ENCODE measurements at places on chromosomes 11 and 22.

- DNase-seq, result no peak
These were observed 304.2 kb downstream of the INSC start for GRCh38 chr11:15418921-15419320.

DNA sequence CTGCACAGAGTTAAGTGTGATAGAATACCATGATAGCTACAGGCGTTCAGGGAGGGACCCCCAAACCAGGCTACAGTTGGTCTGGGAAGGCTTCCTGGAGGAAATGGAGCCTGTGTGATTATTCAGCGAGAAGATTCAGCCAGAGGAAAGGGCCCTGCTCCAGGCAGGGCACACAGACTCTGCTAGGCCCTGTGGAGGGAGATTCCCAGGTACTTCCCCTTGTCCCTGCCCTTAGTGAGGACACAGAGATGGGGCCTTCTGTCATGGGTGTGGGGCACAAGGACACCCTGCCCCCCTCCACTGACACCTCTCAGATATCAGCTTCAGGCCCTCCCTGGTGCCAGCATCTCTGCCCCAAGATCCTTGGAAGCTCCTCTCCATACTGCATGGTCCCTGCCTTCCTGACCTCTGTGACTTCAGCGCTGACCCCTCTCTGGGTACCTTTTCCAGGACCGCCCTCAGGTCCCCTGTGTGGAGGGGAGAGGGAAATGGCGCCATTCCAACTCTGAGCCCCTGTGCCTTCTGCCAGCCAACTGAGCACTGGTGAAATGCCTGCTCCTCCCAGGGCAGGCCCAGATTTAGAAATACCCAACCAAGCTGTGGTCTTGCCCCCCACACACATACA lies 12.6 kb upstream of the POU2F3 start:
- DNase-seq, result no peak

- no peak for DNase-seq
These were observed 17.6 kb upstream of the NCR3LG1 start for GRCh38 chr11:17333799-17334586.

DNA sequence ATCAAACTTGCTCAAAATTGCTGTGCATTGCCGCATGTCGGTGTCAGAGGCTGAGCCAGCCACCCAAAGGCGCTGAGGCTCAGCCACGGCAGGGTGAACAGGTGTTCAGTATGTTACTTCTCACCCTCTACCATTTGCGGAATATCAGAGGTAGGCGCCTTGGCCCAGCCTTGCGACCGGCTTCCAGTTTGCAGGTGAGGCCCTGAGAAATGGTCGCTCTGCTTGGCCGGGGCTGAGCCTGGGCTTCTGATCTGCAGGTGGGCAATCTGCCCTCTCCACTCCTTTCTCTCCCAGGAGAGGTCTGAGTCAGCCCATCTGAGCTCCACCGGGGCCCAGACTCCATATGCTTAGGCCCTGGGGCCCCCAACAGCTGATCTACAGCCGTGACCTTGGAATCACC lies 71.0 kb downstream of the RPS6KA4 start:
- DNase-seq, result no peak

DNA sequence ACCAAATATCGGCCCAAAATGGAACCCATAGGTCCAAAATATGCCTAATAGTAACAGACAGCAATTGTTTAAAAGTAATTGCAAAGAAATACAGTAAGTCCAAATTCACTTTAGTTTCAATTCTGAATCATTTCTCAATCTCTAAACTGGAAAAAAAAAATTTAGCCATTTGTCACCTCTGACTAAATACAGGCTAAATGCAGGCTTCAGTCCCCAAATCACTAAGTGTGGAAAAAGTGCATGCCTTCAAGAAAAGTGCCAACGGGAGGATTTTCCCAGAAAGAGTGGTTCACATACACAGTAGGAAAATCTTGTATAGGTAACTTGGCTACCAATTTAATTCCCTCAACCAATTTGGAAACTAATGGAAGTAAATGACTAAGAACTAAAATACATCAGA lies 35.7 kb downstream of the SIK3 start:
- DNase-seq, result no peak

GRCh38 chr22:19992921-19993355 lies 23.7 kb downstream of the ARVCF start:
- DNase-seq, result peak; percentile 35

DNA sequence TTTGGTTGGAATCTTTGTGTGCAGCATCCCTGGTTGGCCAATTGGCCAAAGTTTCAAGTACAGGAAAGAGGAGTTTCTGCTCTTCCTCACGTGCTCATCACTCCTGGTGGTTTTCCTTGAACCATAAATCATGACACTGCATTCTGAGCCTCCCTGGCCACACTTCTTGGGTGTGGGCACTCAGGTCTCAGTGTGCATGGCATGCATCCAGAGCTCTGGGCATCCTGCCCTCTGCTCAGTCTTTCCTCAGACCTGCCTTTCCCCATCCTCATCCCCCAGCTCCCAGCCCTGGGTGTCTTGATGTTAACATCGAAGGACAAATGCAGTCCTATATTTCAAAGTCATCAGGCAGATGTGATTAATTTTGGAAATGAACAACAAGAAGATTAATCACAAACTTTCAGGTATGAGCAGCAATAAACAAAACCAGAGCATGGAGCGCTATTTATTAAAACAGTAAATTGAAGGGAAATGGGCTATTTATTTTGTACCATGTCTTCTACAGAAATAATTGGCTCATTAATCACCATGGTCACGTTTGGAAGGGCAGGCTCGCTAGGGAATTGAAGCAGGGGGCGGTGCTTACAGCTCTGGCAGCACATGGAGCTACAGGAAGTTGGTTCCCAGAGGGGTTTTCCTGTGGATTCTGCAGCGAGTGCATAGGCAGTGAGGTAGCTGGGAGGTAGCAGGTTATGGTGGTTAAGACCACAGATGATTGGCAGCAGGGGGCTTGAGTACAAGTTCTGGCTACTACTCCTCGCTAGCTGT lies 89.6 kb downstream of the CSNK2A3 start:
- no peak for DNase-seq

GRCh38 chr11:91394727-91395414 lies 829.7 kb upstream of the FAT3 start:
- DNase-seq, result peak; percentile 3

DNA sequence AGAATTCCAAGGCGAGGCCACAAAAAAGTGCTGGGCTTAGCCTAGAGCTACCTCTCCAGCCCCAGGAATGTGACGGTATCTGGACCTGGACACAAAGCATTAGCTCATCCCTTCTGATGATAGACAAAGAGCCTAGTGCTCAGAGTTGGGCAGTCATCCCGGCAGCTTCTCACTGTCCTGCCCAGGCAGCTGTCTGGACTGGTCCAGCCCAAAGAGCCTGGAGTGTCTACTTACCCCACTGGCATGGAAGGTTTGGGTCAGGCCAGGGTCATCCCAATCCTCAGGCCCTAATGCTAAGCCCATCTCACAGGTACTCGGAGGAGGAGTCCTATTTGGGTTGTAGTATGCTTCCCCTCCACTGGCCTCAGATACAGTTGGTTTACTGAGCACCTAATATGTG lies 31.0 kb downstream of the NAV2 start:
- DNase-seq, result no peak

- DNase-seq, result no peak
These were observed 43.2 kb upstream of the FADD start for GRCh38 chr11:70159627-70160570.

DNA sequence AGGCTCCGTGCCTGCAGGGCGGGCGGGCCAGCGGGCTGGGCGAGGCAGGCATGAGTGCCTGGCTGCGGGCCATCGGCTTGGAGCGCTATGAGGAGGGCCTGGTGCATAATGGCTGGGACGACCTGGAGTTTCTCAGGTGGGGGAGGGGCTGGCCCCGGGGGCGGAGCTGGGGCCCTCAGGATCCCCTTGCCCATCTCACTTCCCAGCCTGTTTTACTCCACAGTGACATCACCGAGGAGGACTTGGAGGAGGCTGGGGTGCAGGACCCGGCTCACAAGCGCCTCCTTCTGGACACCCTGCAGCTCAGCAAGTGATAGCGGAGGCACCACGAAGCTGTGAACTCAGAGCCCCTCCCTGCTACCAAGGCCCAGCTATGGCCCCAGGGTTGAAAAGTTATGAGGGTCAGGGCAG lies 5.9 kb downstream of the PHOX2A start:
- DNase-seq, result peak; percentile 61

GRCh38 chr11:59000003-59000402 lies 60.7 kb downstream of the GLYATL1 start:
- DNase-seq, result no peak

- DNase-seq, result no peak
These were observed 24.3 kb downstream of the CD6 start for GRCh38 chr11:60995798-60996197.

DNA sequence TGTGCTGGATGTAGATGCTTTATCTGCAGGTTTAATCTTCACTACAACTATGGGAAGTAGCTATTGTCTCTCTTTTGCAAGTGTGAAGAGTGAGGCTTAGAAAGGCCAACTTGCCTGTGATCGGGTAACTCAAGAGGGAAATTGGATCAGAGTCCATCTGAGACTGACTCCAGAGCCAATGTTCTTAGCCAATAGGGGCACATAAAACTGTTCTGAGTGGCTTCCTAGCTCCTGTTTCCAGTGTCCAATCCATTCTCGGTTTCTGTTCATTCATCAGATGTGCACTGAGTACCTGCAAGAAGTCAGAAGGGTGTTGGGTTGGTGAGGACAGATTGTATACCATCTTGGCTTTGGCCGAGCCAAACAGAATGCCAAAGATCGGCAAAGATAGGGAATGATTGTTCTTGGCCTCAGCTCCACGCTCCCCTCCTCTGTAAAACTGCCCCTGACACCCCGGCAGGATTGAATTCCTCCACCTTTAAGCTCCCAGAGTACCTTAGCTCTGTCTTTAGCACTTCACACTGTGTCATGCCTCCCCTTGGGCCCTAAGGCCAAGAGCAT lies 100.0 kb downstream of the PTPRJ start:
- no peak for DNase-seq

DNA sequence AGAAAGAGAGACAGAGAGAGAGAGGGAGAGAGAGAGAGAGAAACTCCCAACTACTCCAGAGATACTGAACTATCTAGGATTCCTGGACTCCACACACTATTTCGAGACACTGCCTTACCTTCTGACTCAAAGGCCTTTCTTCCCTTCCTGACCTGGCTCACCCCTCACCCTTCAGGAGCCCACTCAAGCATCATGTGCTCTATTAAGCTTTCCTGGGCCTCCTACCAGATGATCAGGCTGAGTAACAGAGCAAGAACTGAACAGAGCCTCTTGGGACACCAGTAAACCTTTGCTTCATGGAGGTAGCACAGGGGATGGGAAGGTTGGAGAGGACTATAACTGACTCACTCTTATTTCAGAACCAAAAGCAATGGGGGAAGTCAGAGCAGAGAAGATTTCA lies 31.4 kb downstream of the PLEKHA7 start:
- peak; percentile 6 for DNase-seq

DNA sequence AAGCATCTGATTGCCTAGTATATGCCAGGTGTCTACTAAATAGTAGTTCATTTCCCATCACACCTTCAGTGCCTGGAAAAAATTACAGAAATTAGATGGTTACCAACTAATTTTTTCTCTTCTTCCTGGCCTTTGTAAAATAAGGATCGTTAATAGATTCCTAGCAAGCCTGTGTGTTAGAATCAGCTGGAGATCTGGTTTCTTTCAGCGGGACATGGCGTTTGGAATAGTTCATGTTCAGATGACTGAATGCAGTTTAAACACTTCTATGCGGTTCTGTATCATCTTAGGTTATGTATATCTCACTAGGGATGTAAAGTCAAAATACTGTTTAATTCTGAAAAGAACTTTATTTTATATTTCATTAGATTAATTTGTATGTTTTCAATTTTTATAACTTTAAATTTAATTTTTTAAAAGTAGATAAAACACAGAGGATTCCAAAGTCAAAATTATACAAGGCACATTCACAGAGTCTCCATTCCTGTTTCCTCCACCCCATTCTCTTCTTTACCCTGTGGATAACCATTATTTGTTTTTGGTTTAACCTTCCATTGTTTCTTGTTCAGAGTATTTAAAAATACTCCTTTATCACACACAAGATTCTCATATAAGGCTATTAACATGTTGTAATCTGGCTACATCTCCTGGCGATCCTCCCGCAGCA lies 132.8 kb downstream of the ATXN10 start:
- DNase-seq, result no peak

DNA sequence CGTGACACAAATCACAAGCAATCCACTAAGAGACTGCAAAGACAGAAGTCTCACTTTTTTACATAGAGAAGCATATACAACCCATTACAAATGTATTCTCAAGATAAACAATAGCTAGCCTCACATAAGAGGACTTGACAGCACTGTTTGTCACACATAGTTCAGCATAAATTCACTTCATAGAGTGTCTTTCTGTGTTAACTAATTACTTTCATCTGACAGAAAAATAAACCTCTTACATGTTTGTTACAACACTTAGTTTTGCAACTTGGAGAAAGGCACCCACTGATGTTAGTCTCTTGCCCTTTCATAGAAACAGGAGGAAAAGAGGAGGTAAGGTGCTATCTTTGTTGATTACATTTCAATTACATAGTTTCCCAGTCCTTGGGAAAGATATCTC lies 2221.9 kb upstream of the RAG2 start:
- no peak for DNase-seq

DNA sequence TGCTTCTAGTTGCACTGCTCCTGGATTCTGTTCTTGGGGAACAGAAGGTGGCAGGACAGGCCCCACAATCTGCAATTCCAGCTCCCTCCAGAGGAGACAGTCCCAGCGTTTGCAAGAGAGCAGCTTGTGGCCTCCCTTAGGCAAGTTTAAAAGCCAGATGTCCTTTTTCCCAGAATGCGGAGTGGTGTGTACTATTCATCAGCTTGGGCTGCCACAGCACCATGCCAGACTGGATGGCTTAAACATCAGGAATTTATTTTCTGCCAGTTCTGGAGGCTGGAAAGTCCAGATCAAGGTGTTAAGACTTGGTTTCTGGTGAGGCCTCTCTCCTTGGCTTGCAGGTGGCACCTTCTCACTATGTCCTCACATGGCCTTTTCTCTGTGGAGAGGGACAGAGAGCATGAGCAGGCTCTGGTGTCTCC lies 11.7 kb downstream of the MIAT start:
- DNase-seq, result peak; percentile 3

DNA sequence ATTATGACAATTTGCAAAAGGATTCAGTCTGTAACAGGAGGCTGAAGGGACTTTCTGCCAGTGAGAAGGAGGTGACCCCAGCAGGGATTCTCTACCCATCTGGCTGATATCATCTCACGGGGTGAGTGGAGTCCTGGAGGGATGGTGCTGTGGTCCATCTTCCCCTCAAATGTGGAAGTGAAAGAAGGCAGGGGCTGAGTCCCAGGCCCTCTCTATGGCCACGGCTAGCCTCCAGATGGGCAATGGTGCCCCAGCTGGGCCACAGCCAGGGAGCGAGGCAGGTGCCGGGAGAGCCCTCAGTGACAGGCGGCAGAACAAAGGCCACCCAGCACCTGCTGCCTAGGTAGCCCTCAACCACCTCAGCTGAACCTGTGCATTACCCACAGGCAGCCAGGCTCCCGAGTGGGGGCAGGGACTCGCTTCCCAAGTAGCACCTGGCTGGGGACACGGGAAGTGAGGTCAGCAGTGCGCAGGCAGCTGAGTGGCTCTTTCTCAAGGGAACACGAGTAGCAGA lies 6.7 kb downstream of the NECTIN1 start:
- DNase-seq, result no peak

DNA sequence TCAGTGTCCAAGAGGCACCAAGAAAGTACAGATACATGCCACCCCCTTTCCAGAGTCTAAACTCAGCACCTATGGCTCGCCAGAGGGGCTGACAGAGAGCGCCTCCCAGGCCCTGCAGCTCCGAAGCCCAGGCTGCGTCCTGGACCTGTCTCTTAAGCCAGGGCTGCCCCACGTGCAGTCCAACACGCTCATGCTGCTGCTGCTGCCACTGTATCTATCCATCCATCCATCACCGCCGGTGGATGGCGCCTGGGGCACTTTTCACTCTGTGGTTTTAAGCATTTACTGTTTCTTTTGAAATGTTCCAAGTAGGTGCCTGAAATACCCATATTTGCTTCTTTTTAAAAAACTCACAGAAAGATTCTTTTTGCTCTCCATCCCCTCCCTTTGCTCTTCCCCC lies 41.8 kb downstream of the MACROD1 start:
- DNase-seq, result peak; percentile 41
